ENCODE measurements at places on chromosomes 5 and 9.
A peak's percentile ranks its signal among the peaks of the same experiment; 100 is the strongest.

DNA sequence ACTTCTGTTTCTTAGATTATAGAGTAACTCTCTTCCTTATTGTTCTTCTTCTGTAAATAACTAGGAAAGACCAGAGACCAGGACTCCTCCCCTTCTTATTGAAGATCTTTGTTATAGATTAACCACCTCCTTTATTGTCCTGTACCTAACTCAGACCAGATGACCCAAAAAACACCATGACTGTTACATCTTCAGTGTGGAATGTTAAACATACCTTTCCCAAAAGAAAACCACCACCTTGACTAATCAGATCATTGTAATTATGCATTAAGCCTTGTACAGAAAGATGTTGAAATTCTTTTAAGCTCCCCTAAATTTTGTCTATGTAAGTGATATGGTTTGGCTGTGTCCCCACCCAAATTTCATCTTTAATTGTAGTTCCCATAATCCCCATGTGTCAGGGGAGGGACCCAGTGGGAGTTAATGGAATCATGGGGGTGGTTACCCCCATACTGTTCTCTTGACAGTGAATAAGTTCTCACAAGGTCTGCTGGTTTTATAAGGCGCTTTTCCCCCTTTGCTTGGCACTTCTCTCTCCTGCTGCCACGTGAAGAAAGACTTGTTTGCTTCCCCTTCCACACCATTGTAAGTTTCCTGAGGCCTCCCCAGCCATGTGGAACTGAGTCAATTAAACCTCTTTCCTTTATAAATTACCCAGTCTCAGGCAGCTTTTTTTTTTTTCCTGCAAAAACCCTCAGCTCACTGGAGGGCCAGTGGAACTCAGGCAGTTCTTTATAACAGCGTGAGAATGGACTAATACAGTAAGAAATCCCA lies 26.3 kb downstream of the ARSB start:
- DNase-seq = no peak

GRCh38 chr5:59390989-59391388 lies 502.5 kb downstream of the PDE4D start:
- DNase-seq = no peak

DNA sequence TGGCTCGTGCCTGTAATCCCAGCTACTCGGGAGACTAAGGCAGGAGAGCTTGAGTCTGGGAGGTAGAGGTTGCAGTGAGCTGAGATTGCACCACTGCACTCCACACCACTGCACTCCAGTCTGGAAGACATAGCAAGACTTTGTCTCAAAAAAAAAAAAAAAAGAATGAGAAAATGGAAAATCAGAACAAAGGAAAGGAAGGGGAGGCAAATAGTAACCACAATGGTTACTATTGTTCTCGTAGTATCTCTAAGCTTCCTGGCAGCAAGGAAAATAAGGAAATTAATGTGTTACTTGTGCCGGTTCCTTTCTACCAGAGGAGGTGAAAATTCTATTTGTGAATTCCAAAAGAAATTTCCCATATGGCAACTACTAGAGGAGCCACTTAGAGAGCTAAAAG lies 48.5 kb upstream of the BNC2 start:
- DNase-seq = no peak

GRCh38 chr5:64634997-64635686 lies 55.2 kb upstream of the SHISAL2B start:
- no peak for DNase-seq

- DNase-seq = no peak
Measured at GRCh38 chr5:179772351-179772750, 21.4 kb upstream of the LTC4S start.

DNA sequence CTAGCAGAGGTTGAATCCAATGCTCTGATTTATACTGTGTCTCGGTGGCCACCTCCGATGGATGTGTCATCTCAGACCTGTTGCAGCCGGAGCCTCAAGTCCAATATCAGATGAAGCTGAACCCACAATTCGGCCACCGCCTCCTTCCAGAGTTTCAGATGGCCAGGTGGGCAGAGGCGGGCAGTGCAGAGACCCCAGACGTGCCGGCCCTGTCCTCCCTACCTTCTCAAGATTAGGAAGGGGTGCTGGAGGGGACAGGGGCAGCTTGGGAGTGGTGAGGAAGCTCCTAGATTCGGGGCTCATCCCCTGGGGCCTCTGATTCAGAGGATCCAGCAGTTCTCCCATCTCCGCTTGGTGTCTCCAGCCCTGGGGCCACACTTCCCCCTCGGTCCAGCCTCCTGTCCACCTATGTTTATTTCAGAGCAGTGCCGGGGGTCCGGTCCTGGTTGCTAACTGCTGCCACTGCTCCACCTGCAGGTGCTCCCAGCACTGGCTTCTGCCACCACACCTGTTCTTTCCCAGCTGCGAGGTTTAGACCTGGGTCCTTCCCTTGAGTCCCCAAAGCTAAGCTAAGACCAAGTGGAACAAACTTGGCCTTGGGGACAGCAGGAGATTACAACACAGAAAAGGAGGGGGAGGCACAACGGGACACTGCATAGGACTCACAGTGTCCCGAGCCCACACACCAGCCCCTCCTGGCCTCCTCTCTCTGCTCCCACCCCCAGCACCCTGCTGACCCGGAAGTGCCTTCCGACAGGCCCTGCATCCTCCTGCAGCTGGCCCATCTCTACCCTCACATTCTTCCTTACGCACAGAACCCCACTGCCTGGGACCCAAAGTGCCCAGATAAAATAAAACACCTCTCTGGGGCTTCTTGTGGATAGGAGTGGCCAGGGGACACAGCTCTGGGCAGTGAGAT lies 81.6 kb downstream of the NTNG2 start:
- DNase-seq = peak; percentile 48

DNA sequence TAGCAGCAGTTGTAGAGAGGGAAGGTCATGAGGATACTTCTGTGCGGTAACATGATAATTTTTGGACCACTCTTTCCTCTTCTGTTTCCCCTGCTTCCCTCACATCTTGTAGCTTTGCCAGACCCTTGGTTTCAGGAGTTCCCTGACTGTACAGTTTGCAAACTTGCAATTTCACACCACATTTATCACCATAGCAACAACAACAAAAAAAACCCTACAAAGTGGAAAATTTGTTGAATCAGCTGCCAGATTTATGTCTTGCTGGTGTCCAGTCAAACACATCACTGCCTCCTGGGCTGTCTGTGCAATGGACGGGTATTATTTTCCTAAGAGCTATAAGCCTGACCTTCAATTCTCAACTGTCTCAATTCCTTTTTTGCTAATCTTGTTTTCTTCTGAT lies 751.6 kb downstream of the TLR4 start:
- DNase-seq = no peak
